ENCODE measurements at places on chromosomes 3 and 15. TPM values are rescaled to one million over a fixed set of nuclear protein-coding genes. Genes with fewer than 3 reads are reported as not detected.

Gene PLEKHO2
- total RNA-seq = 18.9 TPM

Gene GADL1
- total RNA-seq = 0.12 TPM

Gene MRPS11
- 56.3 TPM for total RNA-seq

Gene BNC1
- total RNA-seq = 0.35 TPM

Gene MYNN
- 15.0 TPM for total RNA-seq

- H3K27me3 ChIP-seq = no peaks in the 10 kb centered on the region
- peaks cover 10% of the 10 kb centered on the region for H3K4me1 ChIP-seq
- no peak overlapping the region for H3K4me3 ChIP-seq
- H3K27ac ChIP-seq = no peak overlapping the region
- no peaks in the 10 kb centered on the region for H3K36me3 ChIP-seq
Observed at GRCh38 chr15:44315126-44315525, 26.6 kb downstream of the GOLM2 start.

DNA sequence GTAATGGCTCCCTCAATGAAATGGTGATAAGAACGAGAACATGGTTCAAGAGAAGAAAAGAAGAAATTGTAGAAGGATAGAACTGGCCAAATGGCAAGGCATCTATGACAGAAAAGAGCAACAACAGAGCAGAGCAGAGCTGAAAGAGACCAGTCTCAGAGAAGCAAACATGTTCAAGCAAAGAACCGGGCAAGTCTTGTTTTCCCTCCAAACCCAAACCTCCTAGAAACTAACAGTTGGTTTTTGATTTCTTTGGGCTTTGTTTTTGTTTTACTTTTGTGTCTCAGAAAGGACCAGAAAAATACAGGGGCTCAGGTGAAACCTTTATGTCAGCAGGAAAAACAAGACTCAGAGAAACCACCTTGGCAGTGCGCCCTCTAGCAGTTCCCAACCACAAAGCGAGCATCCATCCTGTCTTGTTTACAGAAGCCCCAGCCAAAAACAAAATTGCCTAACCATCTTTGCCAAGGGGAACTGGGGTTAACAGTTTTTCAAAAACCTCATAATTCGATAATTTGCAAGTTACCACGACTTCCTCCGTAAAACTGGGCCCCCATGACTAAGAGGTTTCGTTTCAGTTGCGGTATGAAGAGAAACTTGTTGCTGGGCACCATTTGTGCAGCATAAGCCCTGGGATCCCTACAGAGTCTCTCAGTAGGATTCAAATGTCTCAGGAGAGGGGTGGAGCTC lies 159.2 kb upstream of the SLC24A5 start:
- H3K27ac ChIP-seq = no peak overlapping the region
- H3K27me3 ChIP-seq = no peaks in the 10 kb centered on the region
- H3K36me3 ChIP-seq = no peaks in the 10 kb centered on the region
- peaks cover 18% of the 10 kb centered on the region for H3K4me1 ChIP-seq

GRCh38 chr15:73153024-73153423 lies 100.8 kb downstream of the NEO1 start:
- H3K4me3 ChIP-seq = no peak overlapping the region
- H3K27me3 ChIP-seq = no peaks in the 10 kb centered on the region
- DNase-seq = no peak

DNA sequence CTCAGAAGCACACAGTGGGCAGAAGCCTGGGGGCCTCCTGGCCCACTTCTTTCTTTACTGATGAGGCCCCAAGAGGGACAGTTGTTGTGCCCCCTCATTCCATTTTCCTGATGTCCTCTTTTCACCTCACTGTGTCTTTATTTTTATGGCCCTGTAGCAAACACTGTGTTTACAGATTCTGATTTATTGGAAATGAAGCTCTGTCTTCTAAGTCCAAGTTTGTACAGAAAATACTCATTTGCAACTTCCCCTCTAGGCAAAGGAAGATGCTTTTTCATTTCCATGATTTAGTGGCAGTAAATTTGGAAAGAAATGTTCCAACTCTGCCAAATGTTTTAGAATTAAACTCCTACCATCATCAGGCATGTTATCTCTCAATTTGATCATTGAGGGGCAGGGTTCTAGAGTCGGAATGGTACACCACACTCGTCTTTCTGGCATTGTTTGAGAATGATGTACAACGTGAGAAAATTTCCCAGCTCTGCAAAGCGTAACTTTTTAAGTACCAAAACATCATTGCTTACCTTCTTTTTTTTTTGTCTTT lies 129.7 kb downstream of the ARNT2 start:
- peaks cover 14% of the 10 kb centered on the region for H3K4me1 ChIP-seq
- no peak overlapping the region for H3K4me3 ChIP-seq
- H3K27ac ChIP-seq = no peak overlapping the region
- no peak for DNase-seq
- H3K36me3 ChIP-seq = peaks cover 55% of the 10 kb centered on the region
- no peaks in the 10 kb centered on the region for H3K27me3 ChIP-seq

Data from neural crest cell (in vitro differentiated cells).